Stimulated activated CD8-positive, alpha-beta memory T cell treated with anti-CD3 and anti-CD28 coated beads, Interleukin-2, amount 100 ng/mL, for 48 hours (primary cell): ENCODE measurements at places on chromosomes 16 and 17.

DNA sequence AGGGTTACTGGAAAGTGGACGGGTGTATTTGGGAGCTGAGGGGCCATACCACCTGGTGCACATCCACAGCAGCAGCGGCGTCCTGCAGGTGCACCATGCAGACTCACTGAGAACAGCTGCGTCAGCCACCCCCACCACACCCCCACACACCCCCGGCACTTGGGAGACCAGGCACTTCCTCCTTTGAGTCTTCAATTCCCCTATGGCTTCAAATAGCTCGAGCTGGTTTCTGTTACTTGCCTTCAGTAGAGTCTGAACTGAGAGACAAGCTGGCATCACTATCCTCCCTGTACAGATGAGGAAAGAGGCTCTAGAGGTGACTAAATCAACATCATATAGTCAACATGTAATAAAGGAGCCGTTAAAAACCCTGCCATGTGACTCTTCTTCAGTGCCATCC is 15.4 kb downstream of the CUEDC1 start:
- DNase-seq: no peak

GRCh38 chr16:57137566-57138273 is 45.3 kb downstream of the CPNE2 start:
- DNase-seq: no peak

DNA sequence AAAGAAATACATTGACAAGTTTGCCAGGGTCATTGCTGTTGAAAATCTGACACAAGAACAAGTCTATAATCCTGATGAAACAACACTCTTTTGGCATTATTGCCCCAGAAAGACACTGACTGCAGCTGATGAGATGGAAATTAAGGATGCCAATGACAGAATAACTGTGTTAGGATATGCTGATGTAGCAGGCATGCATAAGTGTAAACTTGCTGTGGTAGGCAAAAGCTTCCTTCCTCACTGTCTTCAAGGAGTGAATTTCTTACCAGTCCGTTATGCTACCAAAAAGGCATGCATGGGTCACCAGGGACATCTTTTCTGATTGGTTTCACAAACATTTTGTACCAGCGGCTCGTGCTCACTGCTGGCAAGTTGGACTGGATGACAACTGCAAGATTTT is 10.5 kb downstream of the GDPD1 start:
- DNase-seq: no peak

DNA sequence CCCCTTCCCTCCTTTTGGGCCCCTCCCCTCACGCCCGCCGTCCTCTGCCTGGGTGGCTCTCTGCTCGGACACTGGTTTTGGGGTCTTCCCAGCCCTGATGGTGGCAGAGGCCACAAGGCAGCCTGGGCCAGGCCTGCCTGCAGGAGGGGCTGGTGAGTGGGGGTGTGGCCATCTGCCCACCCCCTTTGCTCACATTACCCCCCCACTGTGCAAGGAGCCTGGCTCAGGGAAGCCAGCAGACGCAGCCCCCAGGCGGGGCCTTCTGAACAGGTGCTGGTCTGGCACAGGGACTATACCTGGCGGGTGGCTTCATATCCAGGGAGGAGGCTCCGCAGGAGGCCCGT is 10.7 kb upstream of the ZFPM1 start:
- no peak for DNase-seq
